B cell (primary cell): ENCODE measurements at places on chromosomes 1 and 21.
A peak's percentile ranks its signal among the peaks of the same experiment; 100 is the strongest.

GRCh38 chr1:68442822-68443556, 6.8 kb downstream of the RPE65 start:
- DNase-seq: peak; percentile 52

DNA sequence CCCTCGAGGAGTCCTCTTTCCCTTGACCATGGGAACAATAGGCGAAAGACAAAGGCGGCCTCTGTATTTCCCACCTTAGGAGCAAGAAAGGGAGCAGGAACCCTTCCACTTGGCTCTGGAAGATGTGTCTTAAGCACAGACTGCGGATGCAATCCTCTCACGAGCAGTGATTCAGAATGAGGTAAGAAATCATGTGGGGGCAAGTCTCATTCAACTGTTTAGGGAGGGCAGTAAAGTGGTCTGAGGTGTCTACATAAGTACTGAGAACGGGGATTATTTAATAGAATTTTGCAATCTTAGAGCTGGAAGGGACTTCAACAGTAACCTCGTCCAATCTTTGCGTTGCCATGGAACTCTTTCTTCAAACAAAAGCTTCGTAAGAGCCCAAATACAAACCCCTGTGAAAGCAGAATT, 1.6 kb upstream of the DYRK3 start:
- DNase-seq: no peak

GRCh38 chr1:165168467-165168866, 188.0 kb downstream of the LMX1A start:
- no peak for DNase-seq

- no peak for DNase-seq
Measured at GRCh38 chr1:37722181-37723071, 30.1 kb downstream of the CDCA8 start.

DNA sequence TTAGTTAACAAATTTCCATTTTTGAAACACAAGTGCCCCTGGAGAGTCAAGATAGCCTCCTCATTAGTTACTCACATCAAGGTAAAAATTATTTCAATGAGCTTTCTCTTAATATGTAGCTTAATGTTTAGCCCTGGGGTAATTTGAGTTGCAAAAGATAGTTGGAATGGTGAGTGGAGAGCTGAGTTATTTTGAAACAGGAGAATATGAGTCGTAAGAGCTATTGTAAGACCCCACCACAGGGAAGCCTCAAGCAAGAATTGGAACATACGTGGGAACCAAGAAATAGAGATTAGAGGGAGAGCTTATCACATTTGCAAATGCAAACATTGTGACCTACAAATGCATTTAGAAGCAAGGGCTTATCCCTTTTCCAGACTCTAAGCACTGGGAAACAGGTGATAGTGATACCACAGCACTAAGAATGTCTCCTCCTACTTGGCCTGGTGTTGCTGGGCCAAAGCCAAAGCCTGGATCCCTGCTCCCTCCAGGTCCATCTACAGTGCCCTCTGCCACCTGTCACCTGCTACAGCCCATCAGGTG, 635.1 kb downstream of the PTPRC start:
- DNase-seq: no peak

GRCh38 chr21:38178653-38179470, 77.9 kb upstream of the KCNJ15 start:
- no peak for DNase-seq

DNA sequence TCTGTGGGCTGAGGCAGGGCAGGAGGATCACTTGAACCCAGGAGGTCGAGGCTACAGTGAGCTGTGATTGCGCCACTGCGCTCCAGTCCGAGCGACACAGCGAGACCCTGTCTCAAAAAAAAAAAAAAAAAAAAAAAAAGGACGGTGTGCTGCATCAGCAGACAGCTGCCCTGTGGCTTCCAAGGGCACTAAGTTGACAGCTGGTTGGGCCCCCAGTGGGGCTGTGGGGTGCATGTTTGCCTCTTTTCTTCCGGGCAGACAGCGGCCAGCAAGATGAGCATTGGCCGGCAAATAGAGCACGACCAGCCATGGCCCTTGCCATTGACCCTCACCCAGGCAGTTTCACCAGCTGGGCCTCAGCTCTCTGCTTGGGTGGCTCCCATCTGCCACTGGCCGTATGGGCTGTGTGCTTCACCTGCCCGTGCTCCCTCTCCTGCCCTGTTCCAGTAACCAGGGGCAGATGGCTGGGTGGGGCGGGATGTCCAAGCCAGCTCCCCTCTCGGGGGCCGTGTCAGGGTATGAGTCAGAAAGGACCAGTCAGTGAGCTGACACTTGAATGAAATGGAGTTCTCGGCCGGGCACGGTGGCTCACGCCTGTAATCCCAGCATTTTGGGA, 12.3 kb upstream of the SLC25A34 start:
- DNase-seq: no peak

DNA sequence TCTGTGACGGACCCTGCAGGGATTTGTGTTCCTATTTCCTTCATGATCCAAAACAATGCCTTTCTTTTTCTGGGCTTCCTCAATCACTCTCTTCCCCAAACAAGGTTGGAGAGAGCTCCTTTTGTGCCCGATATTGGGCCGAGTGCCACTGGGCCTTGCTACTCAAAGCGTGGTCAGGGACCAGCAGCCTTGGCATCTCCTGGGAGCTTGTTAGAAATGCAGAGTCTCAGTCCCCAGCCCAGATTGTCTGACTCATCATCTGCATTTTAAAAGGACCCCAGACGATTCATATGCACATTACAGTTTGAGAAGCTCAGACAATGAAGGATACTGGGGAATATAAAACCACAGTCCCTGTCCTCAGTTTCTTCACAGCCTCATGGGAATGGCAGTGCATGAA, 19.9 kb downstream of the ADORA1 start:
- no peak for DNase-seq

GRCh38 chr1:209769171-209769904, 13.5 kb downstream of the TRAF3IP3 start:
- DNase-seq: peak; percentile 47

DNA sequence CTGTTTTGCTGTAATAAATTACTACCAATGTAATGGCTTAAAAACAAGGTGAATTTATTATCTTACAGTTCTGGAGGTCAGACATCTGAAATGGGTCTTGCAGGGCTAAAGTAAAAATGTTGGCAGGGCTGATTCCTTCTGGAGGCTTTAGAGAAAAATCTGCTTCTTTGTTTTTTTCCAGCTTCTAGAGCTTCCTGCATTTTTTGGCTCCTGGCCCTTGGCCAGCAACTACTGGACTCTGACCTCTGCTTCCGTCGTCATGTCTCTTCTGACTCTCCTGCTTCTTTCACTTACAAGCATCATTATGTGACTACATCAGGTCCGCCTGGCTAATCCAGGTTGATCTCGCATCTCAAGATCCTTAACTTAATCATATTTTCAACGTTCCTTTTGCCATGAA, 350.9 kb downstream of the S1PR1 start:
- DNase-seq: no peak

DNA sequence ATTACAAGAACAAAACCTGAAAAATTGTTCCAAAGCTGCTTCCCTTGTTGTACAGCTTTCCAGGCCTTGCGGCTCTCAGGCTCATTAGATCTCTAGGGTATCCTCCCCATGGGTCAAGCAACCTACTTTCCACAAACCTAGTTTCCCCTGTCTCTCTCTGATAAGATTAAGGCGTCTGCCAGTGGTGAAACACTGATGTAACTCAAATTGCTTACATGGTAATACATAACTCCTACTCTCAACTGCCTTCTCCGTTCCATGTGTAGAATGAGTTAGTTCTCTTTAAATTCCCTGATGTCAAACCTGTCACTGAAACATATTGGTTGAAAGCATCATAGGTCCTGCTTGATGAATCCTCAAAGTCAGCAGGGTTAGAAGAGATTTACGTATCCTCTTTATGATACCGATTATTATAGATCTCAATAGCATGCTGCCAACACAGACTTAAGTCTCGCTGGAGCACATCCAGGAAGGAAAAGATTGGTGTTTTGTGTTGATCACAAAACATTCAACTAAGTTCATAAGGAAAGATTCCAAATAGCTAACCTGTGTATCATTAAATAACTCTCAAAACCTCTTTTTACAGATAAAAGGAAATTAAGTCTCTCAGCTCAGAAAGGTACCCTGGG, 10.6 kb downstream of the PPP1R15B start:
- DNase-seq: no peak

DNA sequence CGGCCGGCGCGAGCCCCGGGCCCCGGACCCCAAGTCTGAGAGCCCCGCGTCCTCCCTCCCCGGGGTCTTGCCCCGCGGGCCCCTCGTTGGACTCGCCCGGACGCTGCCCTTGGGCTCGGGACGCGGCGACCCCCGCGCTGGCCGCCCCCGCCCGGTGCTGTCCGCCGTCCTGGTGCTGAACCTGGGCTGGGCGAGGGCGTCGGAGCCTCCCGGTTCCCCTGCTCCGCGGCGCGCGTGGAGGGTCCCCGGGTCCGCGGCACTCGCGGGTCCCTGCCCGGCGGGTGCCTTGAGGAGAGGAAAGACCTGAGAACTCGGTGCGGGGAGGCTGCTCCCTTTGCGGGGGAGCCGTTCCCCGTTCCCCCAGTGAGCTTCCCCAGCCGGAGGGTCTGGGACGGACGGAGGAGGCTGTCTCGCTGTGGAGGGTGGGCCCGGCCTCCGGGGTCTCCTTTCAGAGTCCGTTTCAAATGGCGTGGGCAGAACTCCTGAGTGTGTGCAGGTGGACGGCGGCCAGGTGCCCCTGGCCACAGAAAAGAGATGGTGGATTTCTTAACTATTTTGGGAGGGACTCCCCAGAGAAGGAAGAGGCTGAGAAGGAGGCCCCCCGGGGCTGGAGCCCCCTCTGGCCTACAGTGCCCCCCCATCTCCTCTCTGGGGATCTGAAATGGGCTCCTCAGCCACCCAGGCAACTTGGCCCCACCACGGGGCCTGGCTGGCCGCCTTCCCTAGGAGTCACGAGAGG, 595 bp downstream of the GABRD start:
- no peak for DNase-seq

DNA sequence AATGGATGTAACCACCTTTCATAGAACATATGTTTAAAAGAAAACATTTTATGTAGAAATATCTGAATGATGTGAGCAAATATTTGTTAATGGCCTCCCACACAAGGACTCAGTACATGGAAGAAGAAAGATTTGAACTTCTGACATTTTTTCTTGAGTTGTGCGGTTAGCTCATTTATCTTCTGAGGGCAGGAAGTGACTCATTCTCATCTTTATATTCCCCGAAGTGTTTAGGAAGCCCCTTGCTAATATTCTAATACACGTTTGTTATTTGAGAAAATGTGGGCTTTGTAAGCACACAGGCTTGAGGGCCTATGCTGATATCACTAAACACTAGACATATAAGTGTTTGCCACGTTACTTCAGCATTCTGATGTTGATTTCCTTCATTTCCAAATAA, 392.5 kb upstream of the PTBP2 start:
- DNase-seq: no peak

DNA sequence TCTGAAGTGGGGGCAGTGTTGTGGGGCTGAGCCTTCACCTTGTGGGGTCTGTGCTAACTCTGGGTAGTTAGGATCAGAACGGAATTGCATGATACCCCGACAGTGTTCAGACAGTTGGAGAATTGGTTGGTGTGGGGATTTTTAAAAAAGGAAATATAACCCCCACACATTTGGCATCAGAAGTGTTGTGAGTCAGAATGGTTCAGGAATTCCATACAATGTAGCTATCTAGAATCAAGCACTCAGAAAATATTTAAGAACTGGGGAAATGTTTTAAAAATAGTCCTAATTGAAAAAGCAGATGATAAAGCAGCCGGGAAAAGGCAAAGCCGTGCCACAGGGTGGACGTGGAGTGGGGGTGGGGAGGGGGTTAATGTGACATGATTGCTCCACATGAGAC, 6.5 kb upstream of the S100A7 start:
- no peak for DNase-seq

DNA sequence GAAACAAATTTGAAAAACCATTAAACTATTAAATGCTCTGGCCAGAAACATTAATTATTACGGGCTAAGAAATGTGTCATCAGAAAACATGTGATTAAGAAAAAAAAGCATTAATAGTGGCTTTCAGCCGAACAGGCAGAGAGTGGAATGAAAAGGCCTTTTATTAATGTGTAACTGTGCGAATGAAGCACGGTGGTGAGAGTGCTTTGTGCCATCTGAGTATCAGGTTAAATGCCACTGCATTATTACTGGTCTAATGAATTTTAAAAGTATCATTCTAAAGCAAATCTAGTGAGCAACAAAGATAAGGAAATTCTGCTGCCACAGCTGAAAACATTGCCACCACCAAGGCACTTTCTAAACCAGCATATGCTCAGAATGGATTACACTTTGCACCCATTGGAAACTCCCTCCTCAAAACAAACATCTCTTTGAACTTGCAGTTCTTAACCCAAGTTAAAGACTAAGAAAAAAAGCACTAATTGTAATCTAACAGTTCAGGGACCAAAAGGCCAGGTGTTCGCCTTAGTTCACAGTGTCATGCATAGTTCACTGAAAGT, 30.0 kb upstream of the SSX2IP start:
- no peak for DNase-seq

DNA sequence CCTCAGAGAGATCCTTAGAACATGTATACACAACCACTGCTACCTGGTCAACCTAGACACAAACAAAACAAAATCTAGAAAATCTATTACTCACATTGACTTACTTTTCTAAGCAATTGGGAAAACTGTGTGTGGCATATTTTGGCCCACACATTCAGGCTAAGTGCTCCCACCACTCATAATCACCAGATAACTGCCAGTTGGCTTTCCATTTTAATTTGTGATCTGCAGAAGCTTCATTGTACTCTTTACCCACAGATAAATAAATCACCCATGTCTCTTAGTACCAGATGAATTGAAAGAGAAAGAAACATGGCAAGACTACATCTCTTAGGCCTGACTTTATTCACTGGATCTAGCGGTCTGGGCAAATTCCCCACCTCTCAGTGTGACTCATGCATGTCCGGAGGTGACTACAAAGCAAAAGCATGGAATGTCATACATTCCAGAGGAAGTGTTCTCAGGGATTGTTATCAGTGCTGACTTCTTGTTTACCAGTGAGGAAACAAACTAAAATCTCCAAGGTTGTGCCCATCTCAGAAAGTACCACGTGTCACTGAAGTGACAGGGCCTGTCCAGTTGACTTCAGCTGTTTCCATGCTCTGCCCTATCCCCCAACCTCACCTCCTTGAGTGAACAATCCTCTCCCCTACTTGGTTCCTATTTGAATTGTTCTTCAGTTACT, 52.4 kb upstream of the BCL10 start:
- DNase-seq: no peak

GRCh38 chr21:26041431-26042180, 129.0 kb downstream of the APP start:
- DNase-seq: no peak

- no peak for DNase-seq
Measured at GRCh38 chr21:45363921-45364467, 41.0 kb upstream of the COL18A1 start.

DNA sequence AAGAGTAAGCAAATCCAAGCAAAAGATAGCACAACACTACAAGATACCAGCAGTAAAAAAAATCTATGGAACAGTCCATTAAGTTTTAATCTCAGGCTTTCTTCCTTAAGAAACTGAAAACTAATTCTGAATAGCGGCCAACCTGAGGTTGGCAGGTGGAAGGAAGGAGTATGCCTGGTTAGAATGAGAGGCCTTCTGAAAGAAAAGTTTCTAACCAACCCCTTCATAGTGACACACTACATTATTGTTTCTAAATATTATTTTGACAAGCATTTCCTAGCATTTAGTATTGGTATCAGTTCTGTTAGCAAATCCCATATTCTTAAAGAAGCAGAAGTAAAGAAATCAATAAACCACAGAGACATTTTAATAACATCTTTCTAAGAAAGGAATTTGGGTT, 205.7 kb upstream of the PTBP2 start:
- DNase-seq: no peak

GRCh38 chr1:178076607-178077006, 17.3 kb upstream of the RASAL2 start:
- no peak for DNase-seq
